ENCODE measurements at places on chromosomes 4 and X.

DNA sequence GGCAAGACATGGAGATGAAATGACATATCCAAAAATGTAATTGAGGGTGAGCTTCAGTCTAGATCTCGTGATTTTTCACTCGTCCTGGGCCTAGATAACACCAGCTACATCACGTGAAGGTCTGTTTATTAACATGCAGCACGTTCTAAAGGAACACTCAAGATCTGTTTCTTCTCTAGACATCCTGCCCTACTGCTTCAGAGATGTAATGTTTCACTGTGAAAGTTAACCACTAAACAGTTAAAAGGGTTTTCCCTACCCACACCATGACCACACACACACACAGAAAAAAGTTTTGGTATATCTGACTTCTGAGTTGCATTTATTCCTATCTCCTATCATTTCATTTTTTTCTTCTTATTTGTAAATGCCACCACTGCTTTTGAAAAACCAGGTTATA, 52.3 kb upstream of the SMIM31 start:
- DNase-seq, result no peak

GRCh38 chr4:180827232-180828009, 1415.8 kb upstream of the TENM3 start:
- no peak for DNase-seq

DNA sequence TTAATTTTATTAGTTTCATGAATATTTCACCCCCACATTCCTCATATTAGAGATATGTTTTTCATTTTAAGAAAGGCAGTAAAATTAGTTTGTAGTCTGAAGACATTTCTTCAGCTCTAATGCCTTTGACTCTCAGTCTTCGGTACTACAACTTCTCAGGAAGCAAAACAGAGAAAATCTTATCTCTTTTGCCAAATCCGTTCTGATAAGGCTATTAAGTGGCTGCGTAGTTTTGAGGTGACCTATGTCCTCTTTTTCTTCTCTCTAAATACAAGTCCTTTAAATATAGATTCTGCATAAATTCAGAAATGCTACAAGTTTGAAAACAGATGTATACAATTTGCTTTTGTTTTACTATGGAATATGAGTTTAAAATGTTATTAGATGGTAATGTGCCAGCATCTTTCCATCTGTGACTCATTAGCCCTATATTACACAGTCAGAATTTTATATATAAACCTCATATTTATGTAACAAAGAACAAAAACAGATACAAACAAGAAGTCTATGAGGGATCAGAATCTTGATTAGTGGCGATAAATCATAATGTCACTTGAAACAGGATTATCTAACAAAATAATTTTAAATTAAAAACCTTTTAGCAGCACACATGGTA, 181.2 kb upstream of the ETNPPL start:
- no peak for DNase-seq

DNA sequence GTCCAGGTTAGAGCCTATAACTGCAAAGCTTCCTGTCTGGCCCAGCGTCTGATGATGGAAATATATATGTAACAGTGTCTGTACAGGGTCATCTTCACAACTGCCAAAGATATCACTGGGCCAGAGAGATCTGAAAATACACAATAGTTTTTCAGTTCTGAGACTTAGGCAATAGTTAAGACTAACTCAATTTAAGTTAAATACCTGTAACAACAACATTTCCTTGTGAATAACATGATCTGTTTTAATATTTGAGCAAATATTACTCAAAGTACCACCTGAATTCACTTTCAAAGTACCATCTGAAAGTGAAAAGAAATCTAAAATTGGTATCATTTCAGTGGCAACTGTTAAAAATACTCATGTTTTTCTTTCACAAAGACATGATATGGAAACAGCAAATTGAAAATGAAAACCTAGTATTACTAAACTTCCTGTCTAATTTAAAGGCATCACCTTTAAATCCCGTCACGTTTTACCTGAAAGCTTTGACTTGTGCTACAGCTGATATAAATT, 9.6 kb downstream of the ZAR1 start:
- no peak for DNase-seq

DNA sequence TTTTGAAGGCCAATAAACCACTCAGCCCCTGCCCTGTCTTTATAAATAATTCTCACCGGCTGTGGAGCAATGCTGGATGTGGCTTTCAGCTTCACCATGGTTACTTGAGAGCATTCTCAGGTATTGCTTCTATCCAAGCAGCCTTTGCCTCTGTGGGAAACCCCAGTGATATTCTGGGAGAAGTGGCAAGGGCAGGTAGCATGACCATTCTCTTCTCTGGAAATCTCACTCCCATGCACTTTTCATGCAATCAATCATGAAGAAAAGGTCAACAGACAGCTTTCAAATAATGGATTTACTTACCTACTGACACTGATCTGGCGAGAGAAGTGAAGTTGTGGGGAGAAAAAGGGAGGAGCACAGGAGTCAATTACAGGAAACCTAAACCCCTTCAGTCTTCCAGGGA, 49.5 kb downstream of the UNC5C start:
- DNase-seq, result peak; percentile 3

All from NCI-H187 (cell line).